NCI-H1092 treated with DMSO at 0.1 percent for 48 hours (cell line): ENCODE measurements at places on chromosomes 12 and 14.

- no peak for DNase-seq
These were observed 28.1 kb upstream of the IL22 start for GRCh38 chr12:68281322-68282077.

DNA sequence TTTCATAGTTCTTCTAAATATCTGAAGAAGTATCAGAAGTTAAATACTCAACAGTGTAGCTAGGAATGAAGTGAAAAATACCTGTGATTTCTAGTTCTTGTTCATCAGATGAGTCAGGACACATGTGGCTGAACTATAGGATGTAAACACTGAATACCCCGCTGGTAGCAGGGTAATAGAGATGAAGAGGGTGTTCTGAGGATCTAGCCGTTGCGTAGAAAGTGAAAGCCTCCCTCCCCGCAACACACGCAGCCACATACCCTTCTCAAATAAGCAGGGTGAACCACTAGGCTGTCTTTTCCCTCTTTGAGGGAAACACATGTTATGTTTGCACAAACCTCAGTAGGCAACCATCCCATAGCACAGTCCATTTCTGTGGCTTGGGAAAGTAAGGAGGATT, 16.4 kb upstream of the RNASE12 start:
- DNase-seq = no peak

DNA sequence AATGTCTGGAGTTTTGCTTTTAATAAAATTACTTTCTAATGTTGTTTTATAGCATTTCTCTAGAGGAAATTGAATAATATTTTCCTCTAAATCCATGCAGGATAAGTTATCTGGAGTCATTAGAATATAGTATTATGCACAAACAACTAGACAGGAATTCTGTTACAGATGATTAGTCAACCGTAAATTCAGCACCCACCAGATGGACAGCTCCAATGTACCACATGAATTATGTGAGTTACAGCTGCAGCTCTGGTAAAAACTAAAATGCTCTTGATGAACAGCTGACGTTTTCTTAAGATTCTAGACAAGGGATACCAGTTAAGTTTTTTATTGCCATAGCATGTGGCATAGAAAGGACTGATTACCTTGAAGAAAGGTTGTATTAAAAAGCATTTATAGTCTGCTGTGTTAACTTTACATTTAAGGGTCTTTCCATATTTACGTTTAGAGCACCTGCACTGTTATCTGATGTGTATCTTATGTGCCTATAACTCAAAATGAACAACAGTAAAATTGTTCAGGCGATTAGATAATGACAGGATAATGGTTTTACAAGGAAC, 321.4 kb upstream of the LRFN5 start:
- peak; percentile 66 for DNase-seq

DNA sequence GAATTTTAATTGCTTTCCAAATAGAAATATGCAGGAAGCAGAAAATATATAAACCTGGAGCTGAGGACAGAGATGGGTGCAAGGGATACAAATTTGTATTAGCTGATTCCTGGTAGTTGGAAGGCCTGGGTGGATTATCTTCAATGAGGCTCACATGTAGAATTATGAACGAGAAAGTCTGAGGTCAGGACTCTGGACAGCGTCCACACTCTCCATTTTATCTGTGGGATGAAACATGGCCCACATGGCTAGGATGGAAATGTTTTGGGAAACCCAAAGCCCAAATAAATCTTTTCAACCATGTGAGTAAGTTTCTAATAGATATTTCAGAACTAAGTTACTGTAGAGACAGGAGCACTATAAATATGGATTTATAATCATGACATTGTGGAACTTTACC, 256.1 kb downstream of the APAF1 start:
- no peak for DNase-seq

- peak; percentile 54 for DNase-seq
These were observed at the start of gene BAZ2A for GRCh38 chr12:56630180-56630632. Gene BAZ2A (minus strand): TSS chr12:56630326. CDS start chr12:56617530, 12,796 bp downstream.

DNA sequence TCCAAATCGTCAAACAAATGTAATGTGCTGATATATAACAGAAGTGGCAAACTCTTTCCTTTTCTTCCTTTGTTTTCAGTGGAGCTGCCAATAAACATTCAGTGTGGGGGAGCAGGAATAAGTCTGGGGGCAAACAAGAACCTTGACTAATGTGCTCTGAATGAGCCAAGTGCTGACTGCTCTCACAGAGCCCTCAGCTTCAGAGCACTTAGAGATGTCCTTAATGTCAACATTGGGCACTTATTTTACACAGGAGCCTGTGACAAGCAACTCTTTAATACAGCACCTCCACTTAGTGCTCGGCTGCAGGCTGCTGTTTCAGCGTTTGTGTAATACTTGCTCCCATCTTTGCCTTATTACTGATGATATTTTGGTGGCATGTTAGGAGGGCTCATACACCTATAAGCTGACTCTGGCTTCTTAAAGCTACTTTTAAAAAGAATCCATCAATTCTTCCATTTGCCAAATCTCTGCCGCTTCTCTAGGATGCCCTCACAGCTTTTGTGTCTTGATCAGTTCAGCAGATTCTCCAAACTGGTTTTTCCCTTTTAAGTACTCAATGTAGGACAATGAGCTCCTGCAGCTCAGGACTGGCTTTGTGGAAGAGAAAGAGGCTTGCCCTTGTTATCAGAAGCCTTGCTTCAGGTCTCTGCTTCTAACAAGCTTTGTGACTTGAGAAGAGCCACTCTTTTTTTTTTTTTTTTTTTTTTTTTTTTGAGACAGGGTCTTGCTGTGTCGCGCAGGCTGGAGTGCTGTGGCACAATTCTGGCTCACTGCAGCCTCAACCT, 206.6 kb downstream of the MON2 start:
- no peak for DNase-seq

DNA sequence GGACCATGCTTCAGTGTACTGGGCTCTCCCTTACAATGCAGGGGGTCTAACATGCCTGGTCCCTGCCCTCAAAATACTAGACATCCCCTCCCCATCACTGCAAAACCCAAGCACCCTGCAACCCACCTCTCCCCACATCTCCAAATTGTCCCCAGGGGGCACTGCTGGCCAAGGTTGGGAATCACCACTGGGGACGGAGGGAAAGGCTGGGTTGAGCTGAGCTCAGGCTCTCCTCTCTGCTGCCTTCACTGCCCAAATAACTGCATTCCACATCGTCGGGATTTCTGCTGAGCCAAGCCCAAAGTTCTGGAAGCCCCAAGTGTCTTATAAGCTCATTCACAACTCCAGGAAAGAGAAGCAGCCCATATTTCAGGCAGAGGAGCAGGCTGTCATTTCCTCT, 69.6 kb downstream of the NT5DC3 start:
- DNase-seq = peak; percentile 5

DNA sequence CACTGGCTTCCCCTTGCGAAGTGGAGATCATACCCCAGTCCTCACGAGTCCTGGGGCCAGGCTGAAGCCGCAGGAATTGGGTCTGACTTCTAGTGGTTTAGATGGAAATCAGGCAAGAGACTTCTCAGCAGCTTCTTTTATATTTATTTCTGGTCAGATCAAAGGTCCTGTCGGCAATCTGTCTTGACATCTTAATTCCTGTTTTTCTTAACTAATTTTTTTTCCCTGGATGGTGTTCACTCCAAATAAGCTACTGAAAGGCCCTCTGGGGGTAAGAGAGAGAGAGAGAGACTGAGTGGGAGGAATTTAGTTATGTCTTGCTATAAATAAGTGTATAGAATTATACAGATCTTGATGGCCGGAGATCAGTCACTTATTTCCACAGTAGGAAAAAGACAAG, 698.7 kb upstream of the TBX3 start:
- no peak for DNase-seq

- no peak for DNase-seq
These were observed 17.0 kb upstream of the DICER1 start for GRCh38 chr14:95174184-95174792.

GRCh38 chr14:34993426-34993825, 10.6 kb downstream of the SRP54 start:
- no peak for DNase-seq

- peak; percentile 85 for DNase-seq
These were observed at the start of gene PPTC7 for GRCh38 chr12:110583137-110584059. Gene PPTC7 (minus strand): TSS chr12:110583318. CDS start chr12:110583031, 287 bp downstream.

DNA sequence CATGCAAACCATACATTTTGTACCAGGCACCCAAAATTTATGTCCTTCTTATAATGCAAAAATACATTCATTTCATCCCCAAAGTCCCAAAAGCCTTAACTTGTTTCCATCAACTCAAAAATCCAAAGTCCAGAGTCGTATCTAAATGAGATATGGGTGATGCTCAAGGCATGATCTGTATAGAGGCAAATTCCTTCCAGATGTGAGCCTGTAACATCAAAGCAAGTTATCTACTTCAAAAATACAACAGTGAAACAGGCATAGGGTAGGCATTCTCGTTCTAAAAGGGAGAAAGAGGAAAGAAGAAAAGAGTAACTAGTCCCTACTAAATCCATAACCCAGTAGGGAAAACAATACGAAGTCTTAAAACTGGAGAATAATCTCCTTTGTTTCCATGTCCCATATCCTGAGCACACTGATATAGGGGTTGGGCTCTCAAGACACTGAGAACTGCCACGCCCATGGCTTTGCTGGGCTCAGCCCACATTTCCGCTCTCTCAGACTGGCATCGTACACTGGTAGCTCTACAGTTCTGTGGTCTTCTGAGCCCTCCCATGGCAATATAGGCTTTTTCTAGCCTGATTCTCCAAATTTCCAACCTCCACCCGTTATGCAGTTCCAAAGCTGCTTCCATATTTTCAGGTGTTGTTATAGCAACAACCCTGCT, 232.8 kb downstream of the TMTC2 start:
- DNase-seq = no peak

DNA sequence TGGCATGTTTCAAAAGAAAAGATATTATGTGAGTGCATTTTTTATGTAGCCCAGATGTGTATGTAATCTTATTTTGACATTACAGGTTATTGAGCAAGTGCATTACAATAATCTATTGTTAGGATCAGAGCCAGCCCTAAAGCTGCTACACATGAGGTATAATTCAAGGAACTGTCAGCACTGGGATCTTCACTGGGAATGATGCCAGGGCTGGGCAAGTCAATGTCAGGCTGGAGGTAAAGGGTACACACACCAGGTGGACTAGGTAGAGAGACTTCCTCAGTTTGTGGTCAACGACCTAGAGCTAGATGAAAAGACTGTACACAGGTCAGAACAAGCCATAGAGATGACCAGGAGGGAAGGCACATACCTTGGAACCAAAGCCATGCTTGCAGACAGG, 15.4 kb downstream of the TRIM9 start:
- peak; percentile 13 for DNase-seq

DNA sequence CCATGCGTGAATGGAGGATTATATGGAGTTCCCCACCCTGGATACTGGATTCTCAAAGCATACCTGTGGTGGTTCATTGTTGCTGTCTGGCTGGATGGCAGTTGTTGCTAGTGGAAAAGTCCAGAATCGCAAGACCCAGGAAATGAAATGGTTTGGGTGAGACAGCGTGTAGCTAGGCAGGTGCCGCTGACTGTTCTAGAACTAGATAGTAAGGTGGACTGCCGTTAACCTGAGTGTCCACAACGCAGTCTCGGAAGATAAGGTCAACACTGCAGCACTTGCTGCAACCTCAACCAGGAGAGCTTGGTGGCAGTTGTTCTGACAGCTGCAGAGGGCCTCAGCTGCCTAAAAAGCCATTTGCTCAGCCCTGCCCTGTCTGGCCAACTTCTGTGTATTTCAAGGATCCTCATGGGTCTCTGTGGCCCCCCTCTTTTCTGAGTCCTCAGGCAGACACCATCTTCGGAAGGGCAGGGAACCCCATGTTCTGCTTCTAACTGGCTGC, 15.5 kb upstream of the IRF2BPL start:
- DNase-seq = peak; percentile 33

GRCh38 chr14:72186523-72186922, 254.3 kb downstream of the RGS6 start:
- no peak for DNase-seq

- no peak for DNase-seq
These were observed 84.6 kb upstream of the BCL2L14 start for GRCh38 chr12:11986165-11986564.

- DNase-seq = no peak
These were observed 50.4 kb downstream of the PITPNM2 start for GRCh38 chr12:123100450-123100849.

- no peak for DNase-seq
These were observed 17.3 kb upstream of the NT5DC3 start for GRCh38 chr12:103858335-103858734.

- no peak for DNase-seq
These were observed 133.5 kb upstream of the HIF1A start for GRCh38 chr14:61561657-61562276.

- DNase-seq = no peak
These were observed 30.7 kb downstream of the DAD1 start for GRCh38 chr14:22558221-22558913.

DNA sequence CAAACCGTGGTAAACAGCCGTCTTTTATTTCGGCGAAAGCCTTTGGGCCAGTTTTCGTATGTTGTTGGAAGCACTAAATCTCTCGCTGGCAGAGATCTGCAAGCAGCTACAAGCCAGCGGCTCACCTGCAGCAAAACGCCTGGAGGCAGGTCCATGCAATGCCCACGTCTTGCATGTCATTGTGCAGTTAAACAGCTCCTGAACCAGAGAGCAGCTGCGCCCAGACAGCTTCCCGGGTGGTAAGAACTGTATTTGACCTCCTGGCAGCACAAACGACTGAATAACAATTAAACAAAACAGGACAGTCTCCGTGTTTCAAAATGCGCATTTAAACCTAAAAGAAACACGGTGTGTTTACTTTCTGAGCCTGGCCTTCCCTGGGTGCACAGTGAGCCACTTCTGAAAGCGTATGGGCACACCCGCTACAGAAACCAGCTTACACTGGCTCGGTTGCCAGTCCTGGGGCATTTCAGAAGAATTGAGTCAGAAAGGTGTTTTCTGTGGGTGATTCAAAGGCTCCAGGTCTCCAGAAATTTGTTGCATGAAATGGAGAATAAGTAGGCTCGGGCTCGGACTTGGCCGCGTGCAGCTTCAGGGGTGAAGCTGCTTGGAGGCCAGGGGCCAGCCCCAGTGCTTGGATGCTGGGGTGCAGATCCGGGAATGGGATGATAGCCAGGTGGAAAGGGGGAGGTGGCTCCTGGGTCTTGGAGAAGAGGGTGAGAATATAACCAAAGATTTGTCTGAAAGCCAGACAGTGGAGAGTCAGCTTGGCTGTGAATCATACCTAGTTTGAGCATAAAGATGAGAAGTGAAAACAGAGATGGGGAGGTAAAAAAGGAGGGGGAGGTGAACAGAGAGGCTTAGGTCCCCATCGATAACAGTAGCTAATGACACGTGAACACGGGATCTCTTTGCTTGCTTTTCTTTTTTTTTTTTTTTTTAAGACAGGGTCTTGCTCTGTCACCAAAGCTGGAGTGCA, 24.9 kb upstream of the FZD10 start:
- peak; percentile 73 for DNase-seq

DNA sequence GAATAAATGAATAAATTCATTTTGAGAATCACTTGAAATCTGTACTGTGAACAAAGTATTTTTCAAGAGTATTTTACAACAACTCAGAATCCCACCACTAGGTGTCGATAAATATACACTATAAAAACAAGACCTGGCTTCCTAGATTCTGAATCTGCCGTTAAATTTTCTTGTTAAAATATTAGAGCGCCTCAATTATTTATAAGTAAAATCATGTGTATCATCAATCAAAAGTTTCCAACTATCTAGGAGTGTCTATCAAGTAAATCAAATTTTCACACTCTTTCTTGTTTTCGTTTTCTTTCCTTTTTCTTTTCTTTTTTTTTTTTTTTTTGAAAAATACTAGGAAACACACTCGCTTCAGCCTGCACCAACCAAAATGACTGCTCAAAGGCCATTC, 179.2 kb upstream of the DCN start:
- DNase-seq = peak; percentile 18
